Motor neuron (in vitro differentiated cells): ENCODE measurements at places on chromosomes 4 and X. TPM values are rescaled to one million over a fixed set of nuclear protein-coding genes. Genes with fewer than 3 reads are reported as not detected.

The FAM9C gene
- total RNA-seq: 0.05 and 0.44 TPM in 2 replicates

The CFAP99 gene
- 0.18 and 0.41 TPM in 2 replicates for total RNA-seq

DNA sequence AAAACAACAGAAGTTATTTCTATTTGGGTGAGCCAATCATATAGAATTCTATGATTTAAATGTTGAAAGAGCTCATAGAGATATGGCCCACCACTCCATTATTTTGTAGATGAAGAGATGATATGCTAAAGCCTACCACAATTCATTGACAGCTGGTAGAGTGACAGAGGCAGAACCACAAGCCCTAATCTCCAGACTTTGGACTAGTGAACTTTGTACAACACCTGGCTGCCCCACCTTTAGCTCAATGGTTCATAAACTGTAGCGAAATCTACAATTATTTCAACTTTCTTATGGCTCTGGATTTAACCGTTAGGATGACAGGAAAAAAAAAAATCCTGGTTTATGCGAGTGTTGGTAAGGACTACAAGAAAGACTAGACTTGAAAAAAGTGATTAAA is 50.9 kb downstream of the PRKG2 start:
- no peak for ATAC-seq

- ATAC-seq: no peak
Observed at GRCh38 chrX:55523356-55523755, 33.7 kb upstream of the USP51 start.

DNA sequence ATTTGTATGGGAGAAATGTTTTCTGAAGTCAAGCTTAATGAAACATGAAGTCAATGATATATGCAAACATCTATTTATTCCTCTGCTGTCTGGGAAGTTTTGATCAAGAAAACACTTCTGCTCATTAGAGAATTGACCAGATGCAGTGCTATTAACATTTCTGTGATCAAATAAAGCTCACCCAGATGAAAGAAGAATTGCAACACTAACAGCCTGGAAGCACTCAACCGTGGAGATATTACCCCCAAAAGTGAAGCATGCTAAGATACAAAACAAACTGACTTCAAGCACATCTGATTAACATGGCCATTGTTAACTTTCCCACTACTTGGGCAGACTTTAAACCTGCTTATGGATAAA is 73.7 kb upstream of the GUCY1A1 start:
- ATAC-seq: no peak

- ATAC-seq: no peak
Observed at GRCh38 chrX:6227453-6227835, 1.2 kb downstream of the NLGN4X start.

DNA sequence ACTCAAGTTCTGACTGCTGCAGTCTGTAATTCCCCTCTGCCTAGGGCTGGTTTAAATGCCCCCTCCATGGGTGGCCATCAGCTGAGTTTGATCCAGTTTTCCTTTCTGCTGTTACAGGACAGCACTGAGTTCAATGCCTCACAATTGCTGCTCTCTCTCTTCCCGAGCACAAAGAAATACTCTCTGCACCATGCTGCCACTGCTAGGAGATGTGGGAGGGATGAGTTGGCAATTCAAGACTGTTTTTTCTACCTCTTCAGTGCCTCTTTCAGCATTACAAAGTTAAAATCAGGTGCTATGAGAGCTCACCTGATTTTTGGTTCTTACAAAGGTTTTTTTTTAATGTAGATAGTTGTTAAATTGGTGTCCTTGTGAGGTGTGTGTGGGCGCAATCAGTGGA is 24.3 kb downstream of the CYSLTR1 start:
- no peak for ATAC-seq

The MGARP gene
- total RNA-seq: 0.50 and 0.91 TPM in 2 replicates

DNA sequence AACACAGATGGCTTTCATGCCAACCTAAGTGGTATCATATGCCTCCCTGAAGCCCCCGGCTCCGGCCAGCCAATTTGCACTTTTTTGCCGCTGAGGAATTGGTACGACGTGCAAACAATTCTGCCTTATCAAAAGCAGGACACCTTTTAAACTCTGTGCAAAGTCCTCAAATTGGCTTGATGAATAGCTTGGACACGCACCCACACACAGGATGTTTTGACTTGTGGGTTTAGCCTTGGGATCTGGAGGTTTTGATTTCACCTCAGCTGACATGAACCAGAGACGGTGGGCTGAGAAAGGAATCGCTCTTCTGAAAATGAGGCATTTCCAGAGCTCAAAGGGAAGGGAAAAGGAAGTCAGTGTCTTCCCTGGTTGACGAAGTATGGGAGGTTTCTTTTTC is 110.8 kb upstream of the SHOX start:
- no peak for ATAC-seq

GRCh38 chr4:140252141-140252741 is 98.3 kb upstream of the MAML3 start:
- peak; percentile 17 for ATAC-seq

DNA sequence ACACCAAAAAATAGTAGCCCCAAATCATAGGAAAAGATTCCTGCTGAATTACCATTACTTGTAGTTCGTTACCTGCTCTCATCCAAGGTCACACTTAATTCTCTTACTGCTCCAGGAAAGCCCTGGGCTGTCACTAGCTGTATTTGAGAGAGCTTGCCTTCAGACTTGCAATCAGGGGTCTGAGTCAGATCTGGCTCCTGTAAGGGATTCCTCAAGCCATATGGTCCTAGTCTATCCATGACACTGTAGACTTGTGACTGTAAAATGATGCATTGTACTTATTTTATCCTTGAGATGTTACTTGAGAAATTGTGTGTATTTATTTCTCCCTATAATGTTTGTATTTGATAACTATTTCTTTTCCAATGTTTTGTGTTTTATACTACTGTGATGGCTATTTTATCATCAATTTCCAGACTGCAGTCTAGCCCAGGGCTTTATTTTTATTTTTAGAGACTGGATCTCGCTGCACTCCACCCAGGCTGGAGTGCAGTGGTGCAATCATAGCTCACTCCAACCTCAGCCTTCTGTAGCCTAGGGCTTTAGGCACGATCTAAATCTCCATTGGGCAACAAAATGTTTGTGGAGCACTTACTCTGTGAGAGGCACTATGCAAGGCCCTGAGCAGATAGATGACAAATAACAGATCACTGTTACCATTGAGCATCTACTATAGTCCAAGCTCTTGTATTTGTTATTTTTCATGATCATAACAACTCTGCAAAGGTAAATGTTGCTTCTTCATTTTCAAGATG is 24.2 kb downstream of the ERVMER34-1 start:
- no peak for ATAC-seq

The ALAS2 gene
- not detected in 2 replicates for total RNA-seq

DNA sequence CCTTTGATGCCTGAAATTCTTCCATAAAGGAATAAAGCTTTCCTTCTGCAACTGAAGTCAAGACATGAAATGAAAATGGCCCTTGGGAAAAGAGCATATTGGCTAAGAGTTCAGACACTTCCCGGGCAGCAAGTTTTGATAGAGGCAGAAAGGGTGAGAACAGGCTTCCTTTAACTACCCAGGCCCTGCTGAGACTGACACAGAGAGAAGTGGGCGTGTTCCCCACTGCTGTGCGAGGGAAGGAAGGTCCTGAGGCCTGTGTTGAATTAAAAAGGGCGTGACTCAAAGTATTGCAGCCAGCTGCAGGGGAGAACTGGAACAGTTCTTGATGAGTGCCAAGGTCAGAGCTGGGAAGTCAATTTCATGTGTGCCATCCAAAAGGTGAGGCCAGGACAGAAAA is 33.9 kb upstream of the ADGRG2 start:
- peak; percentile 56 for ATAC-seq

DNA sequence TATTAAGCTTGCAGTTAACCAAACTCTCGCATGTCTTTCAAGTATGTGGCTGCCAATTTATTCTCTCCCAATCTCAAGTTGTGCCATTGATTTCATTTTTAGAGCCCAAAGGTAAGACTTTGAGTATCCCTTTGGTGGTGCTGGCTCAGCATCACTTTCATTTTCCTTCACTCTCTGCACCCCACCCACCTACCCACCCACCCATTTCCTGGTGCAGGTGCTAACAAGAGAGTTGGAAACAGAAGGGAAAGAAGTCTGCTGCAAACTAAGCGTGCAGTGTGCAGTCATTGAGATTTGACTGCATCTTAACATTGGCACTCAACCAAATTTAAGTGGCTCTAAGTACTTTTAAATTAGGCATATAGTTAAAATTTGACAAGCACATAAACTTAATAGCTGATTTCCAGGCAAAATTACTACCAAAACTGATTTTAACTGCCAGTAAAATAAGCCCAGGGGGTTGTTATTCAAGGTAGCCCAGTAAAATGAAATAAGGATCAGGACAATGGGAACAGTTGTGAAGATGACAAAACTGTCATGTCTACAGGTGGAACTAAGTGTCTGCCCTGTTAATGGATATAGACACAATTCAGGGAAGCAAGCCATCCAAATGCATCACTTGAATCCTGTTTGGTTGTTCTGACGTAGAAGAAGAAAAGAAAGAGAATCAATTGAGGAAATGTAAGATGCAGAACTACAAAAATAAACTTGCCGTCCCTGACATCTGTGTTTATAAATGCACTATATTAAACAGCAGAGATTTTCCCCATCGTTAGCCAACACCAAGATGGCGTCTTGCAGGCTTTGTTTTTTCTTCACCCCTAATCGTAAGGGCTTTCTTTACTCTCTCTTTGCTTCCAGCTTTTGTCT is 184.2 kb downstream of the KDR start:
- no peak for ATAC-seq

DNA sequence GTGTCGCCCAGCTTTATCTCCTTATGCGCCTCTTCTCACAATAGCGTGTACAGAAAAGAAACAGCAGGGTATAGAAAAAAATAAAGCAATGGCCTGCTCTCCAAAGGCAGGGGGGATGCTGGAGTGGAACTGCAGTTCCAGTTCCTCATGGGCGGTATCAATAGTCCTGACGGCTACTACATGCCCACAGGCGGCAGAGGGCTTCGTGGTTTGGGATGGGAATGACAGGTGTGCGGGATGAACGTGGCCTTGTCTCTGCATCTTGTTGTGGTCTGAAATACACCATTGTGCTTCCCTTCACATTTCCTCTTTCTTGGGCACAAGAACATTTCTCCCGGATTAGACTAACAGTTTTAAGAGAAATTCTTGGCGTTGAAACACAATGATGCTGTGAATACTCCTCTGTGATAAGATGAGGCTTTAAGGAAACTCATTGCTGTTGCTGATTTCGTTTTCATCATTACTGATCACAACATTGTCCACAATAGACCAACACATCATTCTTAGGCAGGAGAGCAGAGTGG is 124.1 kb upstream of the IGFBP7 start:
- no peak for ATAC-seq

- ATAC-seq: peak; percentile 91
Observed at GRCh38 chr4:138090150-138090917, 151.8 kb downstream of the SLC7A11 start.

The SPIN4 gene
- 7.3 and 9.3 TPM in 2 replicates for total RNA-seq

- ATAC-seq: no peak
Observed at GRCh38 chr4:10032625-10033024, 11.3 kb upstream of the SLC2A9 start.

GRCh38 chrX:1273896-1274295 is 5.3 kb downstream of the CSF2RA start:
- no peak for ATAC-seq

- no peak for ATAC-seq
Observed at GRCh38 chr4:103449296-103450023, 251.3 kb upstream of the CENPE start.

The CENPVL3 gene
- total RNA-seq: 2.4 and 2.5 TPM in 2 replicates

DNA sequence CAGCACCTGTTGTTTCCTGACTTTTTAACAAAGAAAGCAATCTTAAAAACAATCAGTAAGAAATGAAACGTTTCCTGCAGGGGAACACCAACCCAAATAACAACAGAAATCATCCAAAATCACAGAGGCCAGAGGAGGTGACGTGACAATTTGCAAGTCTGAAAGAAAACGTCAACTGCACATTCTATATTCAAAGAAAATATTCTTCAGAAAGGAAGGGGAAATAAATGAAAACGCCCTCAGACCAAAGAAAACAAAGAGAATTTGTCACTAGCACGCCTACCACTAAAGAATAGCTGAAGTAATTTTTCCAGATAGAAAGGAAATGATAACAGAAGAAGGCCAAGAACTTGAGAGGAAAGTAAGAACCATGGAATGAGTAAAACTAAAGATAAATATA is 74.4 kb downstream of the CASP3 start:
- ATAC-seq: no peak

- ATAC-seq: peak; percentile 30
Observed at GRCh38 chr4:149344436-149344835, 471.2 kb downstream of the IQCM start.

DNA sequence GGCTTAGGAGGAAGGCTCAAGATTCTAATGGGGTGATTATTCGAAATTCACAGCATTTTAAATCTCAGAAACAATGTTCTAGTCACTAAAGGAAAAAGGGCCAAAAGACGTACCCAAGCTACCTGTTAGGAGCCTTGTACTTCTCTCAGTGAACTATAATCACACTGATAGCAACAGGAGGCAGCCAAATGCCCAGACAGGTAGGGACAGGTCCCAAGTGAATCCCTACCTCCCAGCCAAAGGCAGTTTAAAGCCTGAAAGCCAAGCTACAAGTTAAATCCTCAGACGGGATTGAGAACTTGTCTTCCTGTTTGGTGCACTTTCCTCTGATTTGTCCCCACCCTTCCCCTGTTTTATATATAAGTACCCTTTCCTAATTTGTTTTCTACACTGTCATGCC is 24.3 kb upstream of the HHIP start:
- ATAC-seq: no peak

GRCh38 chr4:144667500-144667899 is 21.5 kb downstream of the HHIP start:
- no peak for ATAC-seq

The PRSS12 gene
- total RNA-seq: 2.0 and 2.2 TPM in 2 replicates

DNA sequence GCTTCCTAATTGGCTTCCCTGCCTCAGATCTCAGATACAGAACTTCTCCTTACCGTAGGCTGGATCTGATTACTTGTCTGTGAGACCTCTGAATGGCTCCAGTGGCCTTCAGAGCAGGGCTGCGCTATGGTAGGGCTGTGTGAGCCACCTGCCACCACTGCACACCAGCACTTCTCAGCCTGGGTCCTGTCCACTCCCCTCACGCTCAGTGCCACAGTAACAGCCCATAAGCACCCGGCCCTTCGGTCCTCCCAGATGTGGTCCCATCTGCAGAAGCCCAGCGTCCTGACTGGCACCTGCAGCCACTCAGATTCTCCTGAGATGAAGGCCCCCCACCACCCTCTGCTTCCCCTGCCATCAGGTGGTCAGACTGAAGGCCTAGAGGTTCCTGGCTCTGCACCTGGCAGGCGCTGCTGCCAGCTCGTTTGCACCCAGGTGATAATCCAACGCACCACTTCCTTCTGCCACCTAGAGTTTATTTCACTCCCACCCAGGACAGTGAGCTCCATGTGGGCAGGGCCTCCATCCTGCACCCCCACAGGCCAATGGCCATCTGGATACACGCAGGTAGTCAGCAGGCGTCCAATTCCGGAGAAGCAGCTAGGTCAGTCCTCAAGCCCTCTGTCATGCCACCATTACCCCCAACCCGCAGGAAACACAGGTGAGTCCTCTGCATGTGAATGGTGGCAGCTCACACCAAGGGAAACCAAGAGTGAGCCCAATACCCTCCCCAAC is 5.4 kb downstream of the WDR1 start:
- no peak for ATAC-seq

- no peak for ATAC-seq
Observed at GRCh38 chr4:128721896-128722295, 87.6 kb upstream of the JADE1 start.
